ENCODE measurements at places on chromosomes 1 and 21. TPM values are rescaled to one million over a fixed set of nuclear protein-coding genes. Genes with fewer than 3 reads are reported as not detected.

DNA sequence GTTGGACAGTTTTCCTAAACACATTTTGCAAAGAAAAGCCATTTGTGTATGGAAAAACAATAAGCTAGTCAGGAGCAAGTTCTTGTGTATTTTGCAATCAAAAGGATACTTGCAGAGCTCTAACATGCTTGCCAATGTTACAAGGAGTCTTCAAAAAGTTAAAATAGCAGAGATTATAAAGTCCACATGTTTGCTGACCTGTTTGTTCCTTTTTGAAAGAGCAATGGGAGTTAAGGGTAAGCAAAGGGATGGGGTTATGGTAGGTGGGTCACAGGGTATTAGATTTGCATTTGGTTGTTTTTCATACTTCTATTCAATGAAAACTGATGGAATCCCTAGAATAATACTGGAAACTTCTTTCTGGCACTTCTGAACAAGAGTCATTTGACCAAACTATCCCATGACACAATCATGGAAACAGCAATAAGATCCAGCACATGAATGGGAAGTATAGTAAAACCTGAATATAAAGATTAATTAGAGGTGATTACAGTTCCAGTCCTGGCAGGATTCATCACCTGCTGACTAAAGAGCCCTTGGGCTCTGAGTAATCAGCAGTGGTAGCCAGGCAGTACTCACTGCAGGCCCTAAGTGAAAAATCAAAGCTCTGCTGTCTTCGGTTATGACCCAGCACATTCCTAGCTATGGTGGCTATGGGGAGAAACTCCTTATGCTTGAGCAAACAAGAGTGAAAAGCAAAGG, 27.1 kb upstream of the ZC3H11B start:
- H3K4me3 ChIP-seq, result no peak overlapping the region
- no peaks in the 10 kb centered on the region for H3K36me3 ChIP-seq
- no peaks in the 10 kb centered on the region for H3K27me3 ChIP-seq
- H3K27ac ChIP-seq, result no peak overlapping the region
- no peaks in the 10 kb centered on the region for H3K4me1 ChIP-seq
- DNase-seq, result no peak

DNA sequence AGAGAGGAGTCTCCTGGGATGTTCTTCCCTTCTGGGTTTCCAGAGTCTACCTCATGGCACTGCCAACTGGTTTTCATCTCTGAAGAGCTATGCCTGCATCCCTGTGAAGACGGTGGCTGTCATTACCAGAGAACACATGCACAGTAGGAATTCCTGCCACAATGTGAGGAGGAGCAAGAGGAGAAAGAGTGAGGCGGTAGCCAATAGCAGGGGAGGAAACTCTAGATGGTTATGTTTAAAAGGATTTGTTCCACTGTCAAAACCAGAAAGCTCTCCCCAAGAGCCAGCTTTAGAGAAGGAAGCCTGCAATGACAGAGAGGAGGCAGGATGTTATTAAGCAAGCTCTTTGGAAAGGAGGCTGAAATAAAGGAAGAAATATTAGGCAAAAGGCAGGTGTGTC, 12.3 kb downstream of the LMX1A start:
- no peaks in the 10 kb centered on the region for H3K4me1 ChIP-seq
- H3K27me3 ChIP-seq, result peaks cover 58% of the 10 kb centered on the region
- H3K4me3 ChIP-seq, result no peak overlapping the region
- DNase-seq, result no peak
- no peaks in the 10 kb centered on the region for H3K36me3 ChIP-seq
- no peak overlapping the region for H3K27ac ChIP-seq

DNA sequence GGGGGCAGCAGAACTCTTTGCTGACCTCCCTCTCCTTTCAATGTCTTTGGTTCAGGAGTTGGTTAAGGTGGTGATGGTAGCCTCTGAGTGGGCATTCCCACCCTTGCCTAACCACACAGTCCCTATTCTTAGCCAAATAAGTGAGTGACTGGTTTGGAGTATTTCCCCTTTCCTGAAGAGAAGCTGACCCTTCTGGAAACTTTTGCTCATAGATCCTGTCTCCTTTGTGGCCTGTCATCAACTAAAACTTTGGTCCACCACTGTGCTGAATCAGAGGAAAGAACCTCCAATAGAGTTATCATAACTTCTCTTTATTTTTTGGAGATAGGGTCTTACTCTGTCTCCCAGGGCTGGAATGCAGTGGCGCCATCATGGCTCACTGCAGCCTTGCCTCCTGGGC, 31.1 kb downstream of the C1orf21 start:
- no peak for DNase-seq
- no peaks in the 10 kb centered on the region for H3K27me3 ChIP-seq
- H3K4me1 ChIP-seq, result peaks cover 26% of the 10 kb centered on the region
- H3K4me3 ChIP-seq, result no peak overlapping the region

DNA sequence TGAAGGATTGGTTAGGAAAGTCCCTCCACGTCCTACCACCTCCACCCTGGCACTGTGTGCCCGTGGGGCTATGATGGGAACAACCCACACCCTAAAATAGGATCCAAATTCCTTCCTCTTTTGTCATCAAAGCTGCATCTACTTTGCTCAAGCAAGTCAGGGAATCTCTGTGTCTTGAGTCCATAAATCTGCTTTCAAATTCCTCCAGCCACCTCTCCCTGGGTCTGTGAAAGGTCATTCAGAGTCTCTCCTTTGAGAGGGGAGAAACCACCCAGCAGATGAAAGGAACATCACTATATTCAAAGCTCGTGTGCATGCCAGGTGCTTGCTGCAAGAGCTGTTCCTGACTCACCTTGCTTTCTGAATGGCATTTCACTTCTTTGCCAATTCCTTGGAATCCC, 243.6 kb downstream of the TM2D1 start:
- no peaks in the 10 kb centered on the region for H3K36me3 ChIP-seq
- H3K27ac ChIP-seq, result no peak overlapping the region
- no peak overlapping the region for H3K4me3 ChIP-seq
- H3K27me3 ChIP-seq, result no peaks in the 10 kb centered on the region
- no peaks in the 10 kb centered on the region for H3K4me1 ChIP-seq

- no peak overlapping the region for H3K27ac ChIP-seq
- no peaks in the 10 kb centered on the region for H3K36me3 ChIP-seq
- H3K4me3 ChIP-seq, result no peak overlapping the region
- H3K27me3 ChIP-seq, result no peaks in the 10 kb centered on the region
These were observed 3.4 kb upstream of the FCRL3 start for GRCh38 chr1:157703981-157704380.

DNA sequence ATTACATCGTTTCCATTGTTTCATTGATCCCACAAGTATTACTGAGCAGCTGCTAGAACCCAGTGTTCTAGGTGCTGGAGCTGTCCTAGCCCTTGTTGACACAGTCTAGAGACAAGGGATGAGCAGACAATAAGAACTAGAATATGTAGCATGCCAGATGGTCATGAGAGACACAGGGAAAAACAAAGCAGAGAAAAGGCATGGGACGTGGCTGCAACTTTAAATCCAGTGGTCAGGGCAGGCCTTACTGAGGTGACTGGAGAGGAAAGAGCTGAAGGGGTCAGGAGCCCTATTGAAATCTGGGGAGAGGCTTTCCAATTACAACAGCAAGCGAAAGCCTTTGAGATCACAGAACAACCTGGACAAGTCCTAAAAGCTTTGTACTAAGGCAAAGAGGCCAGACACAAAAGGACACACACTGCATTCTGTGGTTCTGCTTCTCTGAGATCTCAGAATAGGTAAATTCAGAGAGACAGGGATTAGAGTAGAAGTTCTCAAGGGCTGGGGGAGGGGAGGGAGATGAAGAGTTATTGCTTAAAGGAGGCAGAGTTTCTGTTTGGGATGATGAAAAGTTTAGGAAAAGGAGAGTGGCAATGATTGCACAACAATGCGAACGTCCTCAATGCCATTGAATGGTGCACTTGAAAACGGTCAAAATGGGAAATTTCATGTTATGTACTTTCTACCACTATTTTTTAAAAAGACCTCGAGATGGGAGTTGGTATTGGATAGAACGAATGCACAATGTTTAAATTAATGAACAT, 467.4 kb upstream of the VAMP3 start:
- DNase-seq, result no peak
- no peak overlapping the region for H3K4me3 ChIP-seq
- H3K36me3 ChIP-seq, result no peaks in the 10 kb centered on the region
- H3K27ac ChIP-seq, result no peak overlapping the region
- H3K27me3 ChIP-seq, result no peaks in the 10 kb centered on the region
- peaks cover 5% of the 10 kb centered on the region for H3K4me1 ChIP-seq

- no peaks in the 10 kb centered on the region for H3K27me3 ChIP-seq
- H3K4me1 ChIP-seq, result peaks cover 7% of the 10 kb centered on the region
- no peak overlapping the region for H3K4me3 ChIP-seq
- H3K27ac ChIP-seq, result no peak overlapping the region
- H3K36me3 ChIP-seq, result peaks cover 91% of the 10 kb centered on the region
- DNase-seq, result no peak
These were observed 26.1 kb upstream of the PSMG1 start for GRCh38 chr21:39209334-39209688.

- peaks cover 43% of the 10 kb centered on the region for H3K4me1 ChIP-seq
- H3K4me3 ChIP-seq, result no peak overlapping the region
- H3K27ac ChIP-seq, result no peak overlapping the region
- no peak for DNase-seq
- no peaks in the 10 kb centered on the region for H3K27me3 ChIP-seq
- no peaks in the 10 kb centered on the region for H3K36me3 ChIP-seq
These were observed 46.9 kb downstream of the ARHGEF10L start for GRCh38 chr1:17586172-17586964.

DNA sequence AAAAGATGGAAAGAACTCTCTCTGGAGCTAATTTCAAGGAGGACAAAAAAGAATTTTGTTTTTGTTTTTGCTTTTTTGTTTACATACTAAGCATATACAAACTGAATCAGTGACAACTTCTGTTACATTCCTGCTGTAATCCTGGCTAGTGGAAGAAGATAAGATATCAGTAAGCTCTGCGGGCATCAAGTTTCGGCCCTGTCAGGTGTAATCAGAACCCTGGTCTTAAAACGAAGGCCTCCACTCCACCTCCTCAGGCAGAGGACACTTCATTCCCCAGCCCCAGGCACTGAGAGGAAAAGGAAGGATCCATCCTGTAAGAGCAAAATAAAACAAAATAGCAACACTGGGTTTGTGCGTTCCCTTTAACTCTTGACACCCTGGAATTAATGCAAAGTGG, 88.9 kb upstream of the ARHGAP29 start:
- H3K4me3 ChIP-seq, result no peak overlapping the region
- no peak overlapping the region for H3K27ac ChIP-seq
- no peaks in the 10 kb centered on the region for H3K36me3 ChIP-seq
- no peaks in the 10 kb centered on the region for H3K27me3 ChIP-seq

DNA sequence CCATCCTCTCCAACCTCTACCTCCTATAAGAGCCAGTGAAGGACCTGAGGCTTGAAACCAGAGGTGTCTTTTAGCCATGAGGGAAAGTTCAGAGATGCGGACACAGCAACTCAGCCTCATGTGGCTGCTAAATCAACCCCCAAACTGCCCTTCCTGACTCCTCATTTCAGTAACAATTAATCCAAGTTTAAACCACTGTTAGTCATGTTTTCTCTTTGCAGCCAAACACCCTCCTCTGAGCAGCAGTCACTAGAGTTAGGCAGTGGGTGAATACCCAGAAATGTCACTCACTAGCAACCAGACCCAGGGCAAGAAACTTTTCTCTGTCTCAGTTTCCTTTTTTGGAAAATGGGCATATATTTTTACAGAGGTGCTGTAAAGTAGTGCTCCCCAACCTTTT, 71.2 kb downstream of the KCNJ15 start:
- DNase-seq, result no peak
- no peaks in the 10 kb centered on the region for H3K36me3 ChIP-seq
- H3K4me1 ChIP-seq, result peaks cover 21% of the 10 kb centered on the region
- no peak overlapping the region for H3K27ac ChIP-seq
- H3K27me3 ChIP-seq, result no peaks in the 10 kb centered on the region

DNA sequence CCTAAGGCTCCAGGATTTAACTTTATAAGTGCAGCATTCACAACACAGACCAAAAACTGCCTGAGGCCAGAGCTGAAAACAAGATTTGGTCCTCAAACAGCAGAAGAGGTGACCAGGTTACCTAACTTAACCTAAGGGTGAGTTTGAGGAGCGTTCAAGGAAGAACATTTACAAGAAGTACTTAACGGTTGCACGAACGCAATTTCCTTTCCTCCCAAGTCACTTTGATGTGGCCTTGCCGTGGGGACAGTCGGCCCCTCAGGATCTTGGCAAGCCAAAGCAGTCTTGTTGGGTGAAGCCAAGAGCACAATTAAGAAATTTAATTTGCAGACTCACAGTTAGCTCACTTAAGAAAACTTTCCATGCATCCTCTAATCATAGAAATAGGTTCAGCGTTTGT, 202.6 kb upstream of the COA6 start:
- no peaks in the 10 kb centered on the region for H3K4me1 ChIP-seq
- no peaks in the 10 kb centered on the region for H3K36me3 ChIP-seq
- H3K4me3 ChIP-seq, result no peak overlapping the region
- H3K27ac ChIP-seq, result no peak overlapping the region

DNA sequence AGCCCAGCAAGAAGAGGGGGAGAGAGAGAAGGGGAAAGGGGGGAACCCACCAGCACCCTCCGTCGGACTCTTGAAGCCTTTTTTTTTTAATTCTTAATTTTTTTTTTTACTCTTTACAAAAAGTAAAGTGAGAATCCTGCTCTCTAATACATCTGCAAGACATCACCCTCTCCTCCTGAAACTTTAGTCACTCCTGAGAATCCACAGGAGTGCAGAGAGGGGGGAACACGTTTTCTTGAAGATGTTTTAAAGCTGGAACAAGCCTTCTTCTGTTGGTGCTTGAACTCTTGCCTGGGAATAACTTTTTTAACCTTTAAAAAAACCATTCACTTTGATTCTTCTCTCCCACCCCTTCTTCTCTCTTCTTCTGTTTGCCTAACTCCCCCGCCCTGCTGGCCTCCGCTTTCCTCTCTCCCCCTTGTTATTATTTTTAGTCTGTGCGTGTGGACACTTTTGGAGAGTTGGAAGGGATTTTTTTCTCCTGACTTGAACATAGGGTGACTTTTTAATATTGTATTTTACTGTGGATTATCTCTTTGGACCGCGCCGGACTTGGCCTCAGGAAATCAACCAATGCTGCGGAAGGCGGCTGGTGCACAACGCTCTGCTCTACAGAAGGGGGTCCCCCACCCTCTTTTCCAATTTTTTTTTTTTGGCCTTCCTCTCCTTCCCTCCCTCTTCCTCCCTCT, 383 bp upstream of the PRRX1 start:
- no peaks in the 10 kb centered on the region for H3K36me3 ChIP-seq
- peaks cover 92% of the 10 kb centered on the region for H3K27me3 ChIP-seq
- H3K27ac ChIP-seq, result peak overlapping the region; percentile 67
- peak overlapping the region; percentile 62 for H3K4me3 ChIP-seq
- no peak for DNase-seq
- peaks cover 29% of the 10 kb centered on the region for H3K4me1 ChIP-seq

GRCh38 chr1:242025681-242026080, 26.8 kb upstream of the MAP1LC3C start:
- H3K27ac ChIP-seq, result no peak overlapping the region
- H3K4me3 ChIP-seq, result no peak overlapping the region
- no peak for DNase-seq
- H3K27me3 ChIP-seq, result no peaks in the 10 kb centered on the region

GRCh38 chr1:242034392-242034791, 35.5 kb upstream of the MAP1LC3C start:
- no peaks in the 10 kb centered on the region for H3K36me3 ChIP-seq
- H3K4me1 ChIP-seq, result no peaks in the 10 kb centered on the region
- no peak overlapping the region for H3K4me3 ChIP-seq
- no peak overlapping the region for H3K27ac ChIP-seq
- no peak for DNase-seq

GRCh38 chr1:46244656-46245371, 2.7 kb upstream of the RAD54L start:
- no peaks in the 10 kb centered on the region for H3K36me3 ChIP-seq
- H3K27ac ChIP-seq, result no peak overlapping the region
- no peaks in the 10 kb centered on the region for H3K27me3 ChIP-seq

Gene SUMO3
- total RNA-seq, result 88.2 TPM

Gene FCER1G
- total RNA-seq, result 283 TPM

Gene DYNLT5
- 5.9 TPM for total RNA-seq

Gene ELAVL4
- not detected for total RNA-seq

Gene CRYAA
- total RNA-seq, result not detected

Gene TOR1AIP2
- total RNA-seq, result 92.0 TPM

Gene PRKAA2
- 1.9 TPM for total RNA-seq

Gene FLAD1
- 31.9 TPM for total RNA-seq

Gene LYSMD1
- total RNA-seq, result 6.5 TPM

Gene CNKSR1
- 25.0 TPM for total RNA-seq

Gene ATP6V1G3
- total RNA-seq, result not detected
